ENCODE measurements at places on chromosomes 3 and 15.

GRCh38 chr15:60541481-60542299 is 62.7 kb upstream of the ICE2 start:
- no peak for DNase-seq

- no peak for DNase-seq
Measured at GRCh38 chr15:36008719-36009118, 462.8 kb upstream of the DPH6 start.

DNA sequence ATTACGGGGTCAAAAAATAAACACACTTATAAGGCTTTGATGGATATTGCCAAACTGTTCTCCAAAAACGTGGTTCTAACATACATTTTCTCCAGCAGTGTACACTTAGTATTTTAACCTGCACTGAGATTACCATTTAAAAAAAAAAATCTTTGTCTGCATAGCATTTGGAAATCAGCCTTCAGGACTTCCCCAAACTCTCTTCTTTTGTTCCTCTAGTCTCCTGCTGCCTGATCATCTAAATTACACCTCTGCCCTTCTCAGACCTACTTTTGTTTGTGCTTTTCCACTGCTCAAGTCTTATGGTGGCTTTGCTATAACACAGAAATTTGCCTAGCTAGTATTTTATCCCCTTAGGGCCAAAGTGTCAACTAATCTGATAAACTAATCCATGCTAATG is 3.8 kb downstream of the NCEH1 start:
- DNase-seq, result no peak

- DNase-seq, result no peak
Measured at GRCh38 chr3:38116471-38117162, 20.3 kb downstream of the ACAA1 start.

DNA sequence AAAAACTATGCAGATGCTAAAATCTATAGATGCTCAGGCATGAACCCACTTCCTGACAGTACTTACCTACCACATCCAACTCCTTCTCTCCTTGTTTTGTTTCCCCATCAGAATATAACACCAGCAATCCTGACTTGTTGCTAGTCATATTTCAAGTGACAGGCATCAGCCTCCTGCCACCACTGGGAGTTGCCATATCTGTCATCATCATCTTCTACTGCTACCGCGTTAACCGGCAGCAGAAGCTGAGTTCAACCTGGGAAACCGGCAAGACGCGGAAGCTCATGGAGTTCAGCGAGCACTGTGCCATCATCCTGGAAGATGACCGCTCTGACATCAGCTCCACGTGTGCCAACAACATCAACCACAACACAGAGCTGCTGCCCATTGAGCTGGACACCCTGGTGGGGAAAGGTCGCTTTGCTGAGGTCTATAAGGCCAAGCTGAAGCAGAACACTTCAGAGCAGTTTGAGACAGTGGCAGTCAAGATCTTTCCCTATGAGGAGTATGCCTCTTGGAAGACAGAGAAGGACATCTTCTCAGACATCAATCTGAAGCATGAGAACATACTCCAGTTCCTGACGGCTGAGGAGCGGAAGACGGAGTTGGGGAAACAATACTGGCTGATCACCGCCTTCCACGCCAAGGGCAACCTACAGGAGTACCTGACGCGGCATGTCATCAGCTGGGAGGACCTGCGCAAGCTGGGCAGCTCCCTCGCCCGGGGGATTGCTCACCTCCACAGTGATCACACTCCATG is 65.3 kb downstream of the TGFBR2 start:
- no peak for DNase-seq

GRCh38 chr3:187242435-187242834 is 45.1 kb downstream of the RTP1 start:
- DNase-seq, result no peak

DNA sequence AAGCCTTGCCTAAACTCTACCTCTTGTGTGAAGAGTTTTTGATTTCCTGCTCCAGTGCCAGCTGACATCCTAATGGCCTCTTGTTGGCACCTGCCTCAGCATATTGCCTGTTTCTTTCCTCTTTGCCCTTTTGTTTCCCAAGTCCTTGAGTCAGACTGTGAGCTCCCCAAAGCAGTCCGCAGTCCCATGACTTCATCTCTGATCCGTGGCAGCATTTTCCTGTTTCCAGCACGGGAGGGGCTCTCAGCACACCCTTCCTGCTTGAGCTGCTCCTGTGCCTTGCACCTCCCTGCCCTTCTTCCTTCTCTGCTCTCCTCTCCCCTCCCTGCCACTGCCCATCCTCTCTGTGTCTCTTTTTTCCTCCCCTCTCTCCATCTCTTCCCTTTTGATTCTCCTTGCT is 179.6 kb downstream of the EPHB1 start:
- DNase-seq, result no peak

DNA sequence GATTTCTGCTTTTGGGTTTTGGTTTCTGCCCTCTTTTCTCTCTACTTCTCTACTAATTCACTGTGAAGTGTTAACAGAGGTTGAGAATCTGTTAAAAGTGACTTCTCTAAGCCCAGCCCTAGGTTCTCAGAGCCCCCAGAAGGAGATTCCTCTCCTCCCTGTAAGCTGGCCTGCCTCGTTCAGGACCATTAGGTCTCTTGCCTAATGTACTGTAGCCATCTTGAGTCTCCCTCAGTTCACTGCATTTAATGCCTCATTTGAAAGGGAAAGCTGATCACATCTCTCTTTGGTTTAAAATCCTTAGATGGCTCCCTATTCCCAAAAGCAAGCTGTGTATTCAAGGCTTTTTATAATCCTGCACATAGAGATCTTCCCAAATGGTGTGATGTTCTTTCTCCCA is 16.3 kb downstream of the RTP1 start:
- no peak for DNase-seq

GRCh38 chr15:68802373-68802772 is 18.3 kb downstream of the ANP32A start:
- DNase-seq, result no peak

GRCh38 chr3:150739877-150740645 is 22.9 kb downstream of the SIAH2 start:
- no peak for DNase-seq

DNA sequence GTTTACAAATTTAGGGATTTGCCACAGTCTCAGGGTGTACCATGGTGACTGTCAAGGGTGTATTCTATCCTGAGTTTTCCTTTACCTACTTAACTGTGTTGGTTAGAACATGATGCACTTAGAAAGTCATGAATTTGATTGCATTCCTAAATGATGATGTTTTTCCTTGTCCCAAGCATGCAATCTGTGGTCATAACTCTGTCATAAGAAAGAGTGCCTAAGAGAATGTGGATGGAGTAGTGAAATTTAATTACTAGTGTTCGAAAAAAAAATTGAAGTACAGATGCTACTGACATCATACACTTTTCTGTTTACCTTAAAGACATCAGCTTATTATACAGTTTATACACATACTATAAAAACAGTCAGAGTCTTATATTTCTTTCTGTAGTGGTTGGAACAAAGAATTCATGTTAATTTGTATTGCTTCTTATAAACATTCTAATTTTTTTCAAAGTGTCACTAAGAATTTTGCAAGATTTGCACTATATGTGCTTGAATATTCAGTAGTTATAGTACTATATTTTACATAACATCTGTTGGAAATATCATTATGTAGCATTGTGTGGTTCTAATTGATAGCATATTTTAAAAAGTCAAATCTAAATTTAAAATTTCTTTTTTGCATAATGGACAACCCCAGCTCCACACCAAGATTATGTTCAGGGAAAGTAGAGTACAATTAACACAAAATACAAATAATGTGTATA is 231.3 kb upstream of the KCNMB2 start:
- DNase-seq, result peak; percentile 30

GRCh38 chr3:12585181-12585580 is 28.3 kb downstream of the MKRN2 start:
- no peak for DNase-seq

DNA sequence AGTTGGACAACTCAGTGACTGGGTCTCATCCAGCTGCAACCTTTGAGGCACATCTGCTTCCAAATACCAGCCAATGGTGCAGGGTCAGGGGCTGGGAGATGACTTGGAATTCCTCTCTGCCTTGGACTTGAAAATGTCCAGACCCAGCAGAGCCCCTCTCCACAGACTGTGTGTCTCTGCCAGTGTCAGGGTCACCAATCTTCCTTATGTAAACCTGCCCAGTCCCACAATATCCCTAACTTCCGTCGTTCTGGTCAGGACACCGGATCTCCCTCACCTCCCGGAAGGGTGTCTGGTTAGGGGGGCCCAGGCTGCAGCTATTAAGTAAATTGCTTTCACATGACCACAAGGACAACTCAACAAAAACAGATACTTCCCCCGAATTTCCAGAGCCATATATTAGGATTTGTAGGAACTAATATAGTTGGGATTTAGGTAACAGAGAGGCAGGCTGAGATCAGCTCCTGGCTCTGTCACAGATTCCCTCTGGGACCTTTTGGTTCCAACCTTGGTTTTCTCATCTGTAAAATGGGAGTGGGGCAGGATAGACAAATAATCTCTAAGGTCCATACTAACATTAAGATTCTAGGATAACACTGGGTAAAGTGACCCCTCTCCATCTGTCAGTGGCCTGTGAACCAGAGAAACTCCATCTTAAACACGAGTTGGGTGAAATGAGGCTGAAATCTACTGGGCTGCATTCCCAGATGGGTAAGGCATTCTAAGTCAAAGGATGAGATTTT is 30.8 kb downstream of the IGDCC3 start:
- no peak for DNase-seq

DNA sequence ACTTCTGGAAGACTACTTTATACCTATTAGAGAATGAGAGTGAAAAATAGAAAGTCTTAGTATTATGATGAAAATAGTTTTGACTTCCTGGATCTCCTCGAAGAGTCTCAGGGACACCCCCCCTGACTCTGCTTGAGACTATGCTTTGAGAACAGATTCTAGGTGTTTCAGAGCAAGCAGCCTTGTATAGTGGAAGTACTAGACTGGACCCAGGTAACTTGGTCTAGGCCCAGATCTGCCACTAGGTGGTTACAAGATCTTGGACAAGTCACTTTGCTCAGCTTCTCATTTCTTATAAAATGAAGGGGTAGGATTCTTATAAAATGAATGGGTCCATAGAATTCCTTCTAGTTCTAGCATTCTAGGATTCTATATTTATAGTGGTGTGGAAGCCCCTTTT is 9.1 kb downstream of the ABHD5 start:
- no peak for DNase-seq

GRCh38 chr15:84929795-84930603 is 45.5 kb downstream of the SLC28A1 start:
- peak; percentile 88 for DNase-seq

DNA sequence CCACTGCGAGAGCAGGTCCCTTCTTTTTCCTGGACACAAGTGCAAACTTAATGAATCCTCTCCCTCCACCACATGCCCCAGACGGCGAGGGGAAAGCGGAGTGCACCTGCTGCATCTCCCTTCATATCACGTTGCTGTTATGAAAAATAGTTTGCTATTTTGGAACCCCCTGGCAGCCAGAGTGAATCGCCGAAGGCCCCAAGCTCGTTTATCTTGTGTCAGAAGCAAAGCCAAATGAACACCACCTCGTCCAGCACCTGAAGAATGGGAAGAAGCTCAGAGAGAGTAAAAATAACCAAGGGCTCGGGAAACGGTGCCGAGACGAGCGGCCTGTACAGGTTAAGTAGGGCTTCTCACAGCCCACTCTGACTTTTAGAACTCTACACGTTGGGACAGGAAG is 394.6 kb upstream of the RORA start:
- no peak for DNase-seq

- DNase-seq, result no peak
Measured at GRCh38 chr15:98805434-98806274, 157.3 kb downstream of the IGF1R start.

GRCh38 chr15:57503051-57503702 is 88.5 kb upstream of the MYZAP start:
- no peak for DNase-seq

DNA sequence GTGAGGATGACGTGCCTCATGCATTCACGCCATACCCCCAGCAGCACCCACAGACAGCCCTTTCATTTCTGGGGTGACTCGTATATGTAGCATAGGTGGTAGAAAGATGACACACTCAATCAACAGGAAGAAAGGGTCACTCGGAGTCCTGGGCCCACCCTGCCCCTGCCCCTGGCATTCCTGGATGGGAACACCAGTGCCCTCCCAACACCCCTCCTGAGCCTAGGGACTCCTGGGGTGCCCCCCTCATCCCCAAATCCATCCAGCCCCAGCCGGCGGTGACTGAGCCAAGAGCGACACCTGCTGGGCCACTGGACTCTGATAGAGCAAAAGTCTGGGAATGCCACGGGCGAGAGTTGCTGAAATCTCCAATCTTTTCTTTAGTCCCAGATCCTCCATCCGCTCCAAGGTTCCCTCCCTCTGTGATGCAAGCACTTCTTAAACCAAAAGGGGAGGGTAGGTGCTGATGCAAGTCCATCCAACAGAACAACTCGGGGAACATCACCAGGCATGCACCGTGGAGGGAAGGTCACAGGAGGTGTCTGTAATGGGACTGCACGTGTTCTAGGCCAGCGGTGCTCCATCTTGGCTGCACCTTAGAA is 31.1 kb downstream of the ACAN start:
- DNase-seq, result peak; percentile 43

GRCh38 chr3:187456250-187456649 is 88.1 kb downstream of the RTP4 start:
- no peak for DNase-seq

GRCh38 chr15:101242160-101242998 is 9.5 kb downstream of the CHSY1 start:
- DNase-seq, result no peak

GRCh38 chr3:114213292-114213626 is 24.1 kb downstream of the ZNF80 start:
- DNase-seq, result no peak

DNA sequence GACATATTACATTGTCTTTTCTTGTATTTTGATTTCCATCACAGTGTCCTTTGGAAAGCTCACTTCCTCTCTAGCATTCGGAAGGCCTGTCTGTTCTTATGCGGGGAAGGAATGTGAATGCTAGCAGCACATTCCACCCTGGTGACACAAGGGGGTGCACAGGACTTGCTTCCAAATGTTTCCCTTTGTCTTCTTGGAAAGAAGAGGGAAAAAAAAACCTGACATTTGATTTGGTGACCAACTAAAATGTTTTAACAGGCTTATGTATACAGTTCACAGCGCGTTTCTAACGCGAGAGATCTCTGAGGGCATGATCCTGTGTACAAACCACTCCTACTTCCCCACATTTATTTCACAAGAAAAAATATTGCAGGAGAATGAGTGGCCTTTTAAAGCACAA is 107.6 kb upstream of the FXR1 start:
- DNase-seq, result peak; percentile 57

DNA sequence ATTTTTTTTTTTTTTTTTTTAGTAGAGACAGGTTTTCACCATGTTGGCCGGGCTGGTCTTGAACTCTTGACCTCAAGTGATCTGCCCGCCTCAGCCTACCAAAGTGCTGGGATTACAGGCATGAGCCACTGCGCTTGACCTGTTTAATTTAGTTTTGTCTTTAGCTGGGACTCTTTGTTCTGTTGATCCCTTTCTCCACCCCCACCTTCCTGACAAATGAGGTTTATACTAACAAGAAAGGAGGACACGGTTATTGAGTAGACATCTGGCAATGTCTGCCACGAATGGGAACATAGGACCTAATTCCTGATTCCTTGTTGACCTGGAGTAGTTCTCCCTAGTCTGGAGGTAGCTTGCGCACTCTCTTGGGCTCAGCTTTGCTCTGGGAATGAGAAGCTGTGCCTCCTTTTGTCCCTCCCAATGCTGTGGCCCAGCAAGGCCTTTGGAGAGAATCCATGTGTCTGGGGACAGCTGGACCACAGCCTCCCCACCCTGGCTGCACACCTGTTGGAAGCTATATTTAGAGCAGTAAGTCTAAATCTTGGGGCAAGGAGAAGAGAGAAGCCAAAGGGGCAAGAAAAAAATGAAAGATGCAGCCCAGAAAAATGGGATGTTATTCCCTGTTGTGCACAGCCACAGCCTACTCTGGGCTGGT is 53.2 kb upstream of the ADPGK start:
- DNase-seq, result no peak

- DNase-seq, result no peak
Measured at GRCh38 chr15:40843885-40844695, at the start of gene SPINT1. TSS of gene SPINT1 (plus strand) at chr15:40844048. CDS start at chr15:40844555, 507 bp downstream.

Data from urothelium cell line (cell line).